B cell (primary cell): ENCODE measurements at places on chromosomes 3 and 15. TPM values are rescaled to one million over a fixed set of nuclear protein-coding genes. Genes with fewer than 3 reads are reported as not detected.

- DNase-seq, result peak; percentile 94
Observed at GRCh38 chr15:64825431-64826294, at the start of gene PIF1. Gene PIF1, minus strand, starts transcription at chr15:64825647. Its CDS starts 1,312 bp downstream, at chr15:64824335.

DNA sequence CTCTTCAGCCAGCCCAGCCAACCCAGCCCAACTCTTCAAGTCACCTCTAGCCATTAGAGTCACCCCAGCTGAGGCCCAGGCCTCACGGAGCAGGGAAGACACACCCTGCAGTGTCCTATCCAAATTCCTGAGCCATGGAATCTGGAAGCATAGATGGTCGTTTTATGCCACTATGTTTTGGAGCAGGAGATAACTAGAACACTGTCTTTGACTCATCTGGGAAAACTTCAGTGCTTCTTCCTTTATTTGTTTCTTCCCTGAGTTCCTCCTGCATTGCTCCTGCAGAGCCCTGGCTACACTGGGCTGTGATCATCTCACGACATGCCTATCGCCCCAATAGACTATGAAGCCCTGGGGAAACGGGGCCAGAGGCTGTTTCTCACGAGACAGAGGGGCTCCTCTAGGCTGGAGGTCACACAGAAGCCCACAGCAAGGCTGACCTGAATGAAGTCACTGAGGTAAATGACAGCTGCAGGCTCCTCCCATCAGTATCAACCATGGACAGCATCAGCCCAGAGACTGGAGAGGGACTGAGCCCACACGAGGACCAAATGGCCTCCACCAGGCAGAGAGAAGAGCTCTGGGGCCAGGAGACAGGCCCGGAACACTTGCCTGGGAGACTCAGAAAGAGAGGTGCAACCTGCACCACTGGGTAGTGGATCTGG lies 22.7 kb downstream of the CRABP1 start:
- DNase-seq, result no peak

Gene ALDH1A2
- not detected in 2 replicates for polyA plus RNA-seq

DNA sequence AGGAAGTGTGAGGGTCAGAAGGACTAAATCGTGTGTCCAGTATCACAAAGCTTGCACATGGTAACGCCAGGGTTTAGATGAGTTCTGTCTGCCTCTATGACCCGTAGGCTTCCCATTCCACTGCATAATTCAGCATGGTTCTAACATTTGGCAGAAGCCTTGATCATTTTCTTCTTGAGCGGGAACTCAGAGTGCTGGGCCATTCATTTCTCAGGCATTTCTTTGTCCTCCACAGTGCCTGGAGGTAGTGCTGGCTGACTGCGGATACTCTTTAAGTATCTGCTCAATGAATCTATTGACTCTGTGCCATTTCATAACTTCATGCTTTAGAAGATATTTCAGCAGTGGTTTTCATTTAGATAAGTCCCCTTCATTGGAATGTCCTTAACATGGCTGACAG lies 370.2 kb downstream of the EPHB1 start:
- DNase-seq, result no peak

Gene CATSPER2
- polyA plus RNA-seq, result 6.7 and 7.9 TPM in 2 replicates

DNA sequence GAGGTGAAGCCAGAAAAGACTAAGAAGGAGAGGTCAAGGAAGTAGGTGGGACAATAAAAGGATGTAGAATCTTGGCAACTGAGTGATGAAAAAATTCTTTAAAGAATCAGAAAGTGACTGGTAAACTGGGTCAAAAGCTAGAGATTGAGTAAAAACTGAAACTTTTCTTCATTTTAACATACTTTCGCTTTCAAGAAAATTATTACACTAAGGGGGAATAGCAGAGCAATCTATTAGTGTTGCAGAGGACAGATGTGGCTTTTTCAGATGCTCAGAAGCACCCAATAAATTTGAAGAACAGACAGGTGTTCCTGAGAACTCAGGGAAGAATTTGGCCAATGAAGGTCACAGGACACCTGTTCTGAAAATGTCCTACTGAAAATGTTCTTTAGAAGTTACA lies 805.4 kb upstream of the ALCAM start:
- no peak for DNase-seq

DNA sequence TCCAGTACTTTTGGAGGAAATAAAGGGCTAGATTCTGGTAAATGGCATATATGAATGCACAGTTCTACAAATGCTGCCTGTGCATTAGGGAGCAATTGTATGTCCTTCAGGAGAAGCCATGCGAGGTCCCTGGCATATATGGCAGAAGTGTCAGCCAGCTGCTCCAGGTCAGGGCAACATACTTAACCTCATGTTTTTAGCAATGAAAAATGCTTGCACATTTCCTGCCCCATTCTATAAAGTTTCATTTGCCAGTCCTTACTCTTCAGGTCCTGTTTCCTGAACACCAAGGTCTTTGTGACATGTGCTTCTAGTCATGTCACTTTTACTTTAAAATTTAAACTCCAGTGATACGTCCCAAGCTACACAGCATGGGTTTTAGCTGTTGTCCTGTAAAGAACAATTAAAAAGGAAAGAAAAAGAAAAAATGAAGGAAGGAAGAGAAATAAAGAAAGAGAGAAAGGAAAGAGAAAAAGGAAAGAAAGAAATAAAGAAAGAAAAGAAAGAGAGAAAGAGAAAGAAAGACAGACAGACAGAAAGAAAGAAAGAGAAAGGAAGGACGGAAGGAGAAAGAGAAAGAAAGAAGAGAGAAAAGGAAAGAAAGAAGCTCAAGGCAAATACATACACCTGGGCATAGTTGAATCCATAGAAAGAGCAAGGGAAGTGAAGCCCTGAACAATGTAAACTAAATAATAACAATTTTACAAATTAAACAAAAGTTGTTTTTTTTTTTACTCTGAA lies 20.1 kb upstream of the PTX3 start:
- no peak for DNase-seq

Gene THAP10
- 0.07 TPM in 1 of 2 replicates, not detected in the other for polyA plus RNA-seq

DNA sequence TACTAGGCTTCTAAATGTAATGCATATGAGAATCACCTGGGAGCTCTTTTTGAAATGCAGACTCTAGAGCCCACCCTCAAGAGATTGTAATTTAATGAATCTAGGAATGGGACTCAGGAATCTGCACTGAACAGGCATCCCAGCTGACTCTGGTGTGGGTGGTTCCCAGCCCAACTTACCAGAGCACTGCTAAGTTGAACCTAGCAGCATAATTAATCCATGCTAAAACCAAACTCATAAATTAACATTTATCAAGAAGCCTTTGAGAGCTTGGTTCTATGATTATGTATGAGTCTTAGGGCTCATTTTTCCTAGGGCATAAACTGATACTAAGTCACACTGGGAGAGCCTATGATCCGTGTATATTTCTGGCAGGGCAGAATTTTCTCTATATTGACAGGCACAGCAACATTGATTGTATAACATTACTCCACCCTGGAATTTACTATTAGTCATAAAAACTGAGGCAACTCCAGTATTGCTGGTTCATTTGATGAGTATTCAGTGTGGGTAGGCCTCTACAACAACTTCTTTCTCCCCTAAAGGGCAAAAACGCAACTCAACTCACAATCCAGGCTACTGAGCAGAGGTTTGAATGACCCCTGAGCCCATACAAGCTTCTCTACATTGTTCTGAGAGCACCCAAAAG lies 10.7 kb upstream of the CSTA start:
- no peak for DNase-seq

- DNase-seq, result peak; percentile 50
Observed at GRCh38 chr15:40252438-40253166, 13.7 kb downstream of the PAK6 start.

Gene MYO5C
- polyA plus RNA-seq, result 0.49 and 0.54 TPM in 2 replicates

- no peak for DNase-seq
Observed at GRCh38 chr3:175386630-175387029, 527.5 kb downstream of the NAALADL2 start.

- DNase-seq, result no peak
Observed at GRCh38 chr3:72234391-72234790, 449.4 kb upstream of the PROK2 start.

Gene SLC6A20
- polyA plus RNA-seq, result not detected in 2 replicates

DNA sequence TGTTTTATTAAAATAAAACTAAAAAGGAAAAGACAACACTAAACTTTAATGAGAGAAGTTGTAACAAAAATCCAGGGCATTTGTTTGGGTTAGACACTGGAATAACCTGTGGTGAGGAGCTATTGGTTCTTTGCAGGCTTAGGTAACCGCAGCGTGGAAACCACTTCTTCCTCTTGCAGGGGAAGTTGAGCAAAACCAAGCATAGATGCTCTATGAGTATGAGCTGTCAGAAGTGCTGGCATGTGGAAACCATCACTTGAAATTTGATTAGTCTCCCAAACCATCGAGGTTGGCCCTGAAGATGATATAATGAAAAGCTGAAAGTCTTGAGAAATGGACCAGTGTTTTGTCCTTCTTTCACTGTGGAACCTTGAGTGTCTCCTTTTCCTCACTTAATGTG lies 127.1 kb upstream of the RBMS3 start:
- DNase-seq, result no peak

GRCh38 chr15:34795267-34796081 lies at the start of gene ACTC1:
Gene ACTC1, minus strand, starts transcription at chr15:34795549. Its CDS starts 741 bp downstream, at chr15:34794808.
- DNase-seq, result no peak

DNA sequence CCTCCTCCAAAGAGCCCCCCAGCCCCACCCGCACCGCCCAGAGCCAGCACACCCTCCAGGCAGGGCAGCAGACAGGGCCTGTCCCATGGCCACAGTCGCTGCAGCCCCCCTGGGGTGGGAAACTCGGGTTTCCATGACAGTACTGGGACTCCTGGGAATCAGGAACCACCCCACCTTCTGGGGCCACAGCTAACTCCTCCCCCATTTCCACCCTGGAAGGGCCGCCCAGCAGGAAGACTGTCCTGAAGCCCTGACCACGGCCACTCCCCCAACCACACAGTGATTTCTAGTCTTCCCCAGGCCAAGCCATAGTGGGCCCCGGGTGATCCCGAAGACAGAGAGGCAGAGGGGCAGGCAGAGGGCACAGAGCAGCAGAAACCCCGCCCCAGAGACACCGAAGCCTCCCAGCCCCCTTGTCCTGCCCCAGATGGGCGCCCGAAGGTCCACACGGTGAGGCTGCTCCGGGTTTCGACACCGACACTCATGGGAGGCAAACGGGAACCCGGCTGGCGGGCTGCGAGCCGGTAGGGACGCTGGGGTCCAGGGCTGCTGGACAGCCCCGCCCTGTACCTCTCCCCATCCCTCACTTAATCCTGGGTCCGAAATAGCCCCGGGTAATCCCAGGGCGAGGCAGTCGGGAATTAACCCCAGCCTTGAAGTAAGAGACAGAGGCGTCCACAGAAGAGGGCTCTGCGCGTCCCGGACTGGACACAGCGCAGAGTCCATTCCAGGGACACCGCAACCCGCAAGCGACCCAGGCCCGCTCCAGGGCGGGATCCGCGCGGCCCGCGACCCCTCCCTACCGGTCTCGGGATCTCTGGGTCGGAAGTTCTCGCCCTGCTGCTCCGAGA lies 138.4 kb downstream of the NUP210 start:
- DNase-seq, result peak; percentile 40
